Camera-type eye (tissue), 1 donor: ENCODE measurements at places on chromosomes 6 and 20. TPM values are rescaled to one million over a fixed set of nuclear protein-coding genes. Genes with fewer than 3 reads are reported as not detected.

The SLC17A3 gene
- total RNA-seq: not detected

The PRSS35 gene
- total RNA-seq: 153 TPM

The SRC gene
- 43.6 TPM for total RNA-seq

The PTK7 gene
- 76.4 TPM for total RNA-seq

The CNBD2 gene
- total RNA-seq: 8.4 TPM

The MCCD1 gene
- not detected for total RNA-seq

The CDSN gene
- total RNA-seq: not detected

The OVOL2 gene
- total RNA-seq: 1.1 TPM

The CENPQ gene
- total RNA-seq: 11.0 TPM

The STX11 gene
- 2.2 TPM for total RNA-seq

The MUC21 gene
- 0.11 TPM for total RNA-seq

The NR2E1 gene
- 48.3 TPM for total RNA-seq

The PRRT1 gene
- 1.6 TPM for total RNA-seq

The TRIM10 gene
- total RNA-seq: 1.0 TPM

The HLA-A gene
- total RNA-seq: 112 TPM

The DEF6 gene
- 7.1 TPM for total RNA-seq

The NTSR1 gene
- total RNA-seq: 0.33 TPM

The COL10A1 gene
- 8.5 TPM for total RNA-seq

The SNX5 gene
- 110 TPM for total RNA-seq

The ZNF165 gene
- 0.82 TPM for total RNA-seq

The EDN1 gene
- 5.4 TPM for total RNA-seq

The CCN6 gene
- total RNA-seq: not detected

The SMLR1 gene
- not detected for total RNA-seq

The HLA-DMB gene
- 4.9 TPM for total RNA-seq

The LST1 gene
- total RNA-seq: 11.2 TPM

The MUC22 gene
- 0.11 TPM for total RNA-seq

The PKIB gene
- 19.4 TPM for total RNA-seq

The PGBD1 gene
- total RNA-seq: 12.5 TPM

The SRSF12 gene
- total RNA-seq: 18.0 TPM

The DCDC2 gene
- total RNA-seq: 5.9 TPM

The TMX4 gene
- total RNA-seq: 101 TPM

The ECI2 gene
- 57.4 TPM for total RNA-seq

The CST2 gene
- total RNA-seq: not detected

The KHDRBS2 gene
- total RNA-seq: 21.8 TPM

The ERVFRD-1 gene
- not detected for total RNA-seq

The SALL4 gene
- 1.8 TPM for total RNA-seq

The PAX1 gene
- total RNA-seq: 0.33 TPM
